ENCODE measurements at places on chromosomes 6 and 20. TPM values are rescaled to one million over a fixed set of nuclear protein-coding genes. Genes with fewer than 3 reads are reported as not detected.

Gene HLA-DRA
- not detected for polyA plus RNA-seq

Gene SPATS1
- not detected for polyA plus RNA-seq

Gene CLPSL2
- not detected for polyA plus RNA-seq

Gene PGC
- not detected for polyA plus RNA-seq

Gene BTBD9
- polyA plus RNA-seq = 6.1 TPM

Gene KIFC1
- 32.4 TPM for polyA plus RNA-seq

Gene METTL24
- 0.13 TPM for polyA plus RNA-seq

Gene FLRT3
- polyA plus RNA-seq = 0.64 TPM

Gene SNX21
- polyA plus RNA-seq = 13.6 TPM

Gene PIGT
- polyA plus RNA-seq = 236 TPM

Gene DDR1
- 10.6 TPM for polyA plus RNA-seq

Gene CRISP3
- not detected for polyA plus RNA-seq

Gene OR2H1
- polyA plus RNA-seq = not detected

Gene GHRH
- polyA plus RNA-seq = not detected

Gene RAET1E
- polyA plus RNA-seq = 0.22 TPM

Gene HUS1B
- polyA plus RNA-seq = 0.10 TPM

Gene GABRR2
- polyA plus RNA-seq = 0.31 TPM

Gene NRN1
- 1.0 TPM for polyA plus RNA-seq

Gene MTFR2
- polyA plus RNA-seq = 5.5 TPM

Gene GGTLC1
- polyA plus RNA-seq = not detected

Gene NHLRC1
- polyA plus RNA-seq = 1.1 TPM

Gene HNF4A
- not detected for polyA plus RNA-seq

Gene KCNG1
- 18.2 TPM for polyA plus RNA-seq

Gene RHAG
- not detected for polyA plus RNA-seq

Gene MLIP
- polyA plus RNA-seq = not detected

Data from BJ (cell line).